ENCODE measurements at places on chromosomes 11 and 22.

GRCh38 chr11:119047205-119047604, 9.8 kb downstream of the HYOU1 start:
- DNase-seq: no peak

- peak; percentile 9 for DNase-seq
Observed at GRCh38 chr22:33835265-33835664, 85.0 kb downstream of the LARGE1 start.

- DNase-seq: no peak
Observed at GRCh38 chr22:21448627-21449416, 18.4 kb upstream of the TMEM191C start.

DNA sequence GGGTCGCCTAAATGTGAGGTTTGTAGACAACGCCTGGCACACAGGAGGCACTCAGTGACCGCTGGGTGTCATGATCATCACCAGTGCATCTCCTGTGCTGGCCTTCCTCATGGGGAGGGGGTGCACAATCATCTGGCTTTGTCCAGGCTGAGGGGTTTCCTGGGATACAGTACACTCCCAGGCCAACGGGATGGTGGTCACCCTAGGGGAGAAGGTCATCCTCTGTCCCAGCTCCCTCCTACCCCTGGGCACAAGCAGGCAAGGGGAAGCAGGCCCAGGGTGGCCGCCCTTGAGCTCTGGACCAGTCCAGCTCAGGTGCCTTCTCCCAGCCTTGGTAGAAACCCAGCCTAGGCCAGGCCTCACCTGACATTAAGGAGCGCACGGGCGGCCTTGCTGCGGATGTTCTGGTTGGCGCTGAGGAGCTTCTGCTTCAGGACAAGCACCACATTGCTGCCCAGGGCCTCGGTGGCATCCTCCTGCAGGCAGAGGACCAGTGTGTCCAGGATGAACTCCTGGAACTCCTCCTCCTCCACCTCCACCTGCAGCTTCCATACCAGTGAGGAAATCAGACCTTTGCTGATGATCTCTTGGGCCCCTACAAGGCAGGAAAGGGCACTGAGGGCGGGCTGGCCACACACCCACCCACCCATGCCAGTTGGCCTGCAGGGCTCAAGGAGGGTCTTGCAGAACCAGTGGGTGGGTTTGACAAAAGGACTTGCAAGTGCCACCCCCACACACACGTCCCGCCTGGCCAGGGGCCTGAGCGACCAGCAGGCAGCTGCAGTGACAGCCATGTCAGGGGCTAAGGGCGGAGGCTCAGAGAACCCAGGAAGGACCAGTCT, 6.6 kb upstream of the GNAZ start:
- no peak for DNase-seq

GRCh38 chr11:103961010-103961409, 75.4 kb upstream of the DDI1 start:
- DNase-seq: no peak

GRCh38 chr11:67611165-67611564, 4.4 kb downstream of the NDUFV1 start:
- DNase-seq: no peak

GRCh38 chr22:49737101-49737551, 90.5 kb downstream of the BRD1 start:
- no peak for DNase-seq

DNA sequence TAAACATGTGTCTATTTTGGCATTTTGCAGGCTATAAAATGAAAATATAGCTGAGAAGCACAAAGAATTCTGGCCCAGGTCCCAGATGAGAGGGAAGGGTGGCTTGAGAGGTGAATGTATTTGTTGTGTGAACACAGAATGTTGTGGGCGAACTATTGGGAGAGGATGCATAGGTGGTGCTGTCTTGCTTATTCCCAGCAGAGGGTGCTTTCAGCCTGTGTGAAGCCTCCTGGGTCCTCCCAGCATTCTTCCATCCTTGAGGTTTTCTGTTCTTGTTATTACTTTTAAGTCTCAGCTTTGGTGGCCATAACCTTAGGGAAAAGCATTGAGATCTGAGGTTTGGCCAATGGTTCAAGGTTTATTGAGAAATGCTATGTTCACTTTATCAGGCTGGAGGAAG, 108.7 kb upstream of the SNX19 start:
- DNase-seq: no peak

- no peak for DNase-seq
Observed at GRCh38 chr22:17446698-17447097, 77.4 kb downstream of the CECR2 start.

GRCh38 chr11:83284501-83285150, 1.5 kb downstream of the CCDC90B start:
- no peak for DNase-seq

GRCh38 chr11:83070731-83071566, 748 bp downstream of the RAB30 start:
- no peak for DNase-seq

- DNase-seq: no peak
Observed at GRCh38 chr11:11306855-11307254, 46.2 kb downstream of the CSNK2A3 start.

- DNase-seq: peak; percentile 8
Observed at GRCh38 chr11:58567889-58568512, 7.7 kb downstream of the LPXN start.

GRCh38 chr22:27488456-27489177, 312.9 kb downstream of the MN1 start:
- no peak for DNase-seq

GRCh38 chr11:111456086-111456858, 55.9 kb downstream of the BTG4 start:
- no peak for DNase-seq

DNA sequence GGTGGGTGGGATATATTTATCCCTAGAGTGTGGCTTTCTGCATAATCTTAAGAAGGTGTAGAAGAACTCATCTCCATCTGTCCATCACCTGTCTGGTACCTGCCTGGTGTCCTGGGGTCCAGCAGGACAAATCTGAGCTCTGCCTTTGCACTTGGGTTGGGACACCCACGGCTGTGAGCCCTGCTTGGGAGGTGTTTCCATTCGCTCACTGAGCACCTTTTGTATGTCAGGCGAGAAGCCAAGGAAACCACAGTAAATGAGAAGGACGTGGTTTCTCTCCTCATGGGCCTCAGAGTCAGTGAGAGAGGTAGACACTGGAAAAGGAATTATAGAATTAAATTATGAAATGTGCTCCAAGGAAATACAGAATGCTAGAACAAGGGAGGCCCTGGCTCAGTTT, 555.9 kb downstream of the MIAT start:
- DNase-seq: no peak

GRCh38 chr22:50312371-50312770, 4.9 kb upstream of the PLXNB2 start:
- DNase-seq: no peak

DNA sequence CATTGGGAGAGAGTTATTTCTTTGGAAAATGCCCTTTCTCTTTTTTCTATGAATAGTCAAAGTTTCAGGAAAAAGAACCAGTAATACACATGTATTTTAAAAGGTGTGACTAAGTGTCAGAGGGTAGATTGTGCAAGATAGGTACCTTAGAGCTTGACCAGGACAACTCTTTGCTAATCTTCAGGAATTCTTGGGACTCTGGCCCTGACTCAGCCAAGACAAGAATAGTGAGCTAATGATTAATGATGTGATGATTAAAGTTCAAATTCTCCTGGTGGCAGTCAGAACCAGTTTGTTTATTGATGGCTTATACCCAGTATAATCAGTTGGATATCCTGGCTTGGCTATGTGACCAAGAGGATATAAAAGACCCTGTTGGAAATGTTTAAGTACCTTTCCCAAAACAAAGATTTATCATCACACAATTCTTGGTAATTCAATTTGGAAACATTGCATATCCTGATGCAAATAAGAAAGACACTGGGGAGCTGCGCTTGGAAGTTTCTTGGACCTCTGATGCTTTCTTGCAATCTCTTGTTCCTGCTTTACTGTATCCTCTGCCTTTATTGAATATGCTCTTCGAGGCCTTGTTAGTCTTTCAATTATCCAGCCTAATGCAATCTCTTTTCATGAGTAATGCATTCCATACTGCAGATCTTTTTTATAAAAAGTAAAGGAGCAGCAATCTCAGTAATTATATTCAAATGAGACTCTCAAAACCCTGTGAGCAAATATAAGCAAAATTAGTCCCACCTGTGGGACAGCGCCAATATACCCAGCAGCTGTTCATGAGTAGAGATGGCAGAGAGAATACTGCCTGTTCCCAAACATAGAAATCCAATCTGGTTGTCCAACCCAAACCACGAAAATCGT, 48.0 kb upstream of the CEP126 start:
- no peak for DNase-seq

DNA sequence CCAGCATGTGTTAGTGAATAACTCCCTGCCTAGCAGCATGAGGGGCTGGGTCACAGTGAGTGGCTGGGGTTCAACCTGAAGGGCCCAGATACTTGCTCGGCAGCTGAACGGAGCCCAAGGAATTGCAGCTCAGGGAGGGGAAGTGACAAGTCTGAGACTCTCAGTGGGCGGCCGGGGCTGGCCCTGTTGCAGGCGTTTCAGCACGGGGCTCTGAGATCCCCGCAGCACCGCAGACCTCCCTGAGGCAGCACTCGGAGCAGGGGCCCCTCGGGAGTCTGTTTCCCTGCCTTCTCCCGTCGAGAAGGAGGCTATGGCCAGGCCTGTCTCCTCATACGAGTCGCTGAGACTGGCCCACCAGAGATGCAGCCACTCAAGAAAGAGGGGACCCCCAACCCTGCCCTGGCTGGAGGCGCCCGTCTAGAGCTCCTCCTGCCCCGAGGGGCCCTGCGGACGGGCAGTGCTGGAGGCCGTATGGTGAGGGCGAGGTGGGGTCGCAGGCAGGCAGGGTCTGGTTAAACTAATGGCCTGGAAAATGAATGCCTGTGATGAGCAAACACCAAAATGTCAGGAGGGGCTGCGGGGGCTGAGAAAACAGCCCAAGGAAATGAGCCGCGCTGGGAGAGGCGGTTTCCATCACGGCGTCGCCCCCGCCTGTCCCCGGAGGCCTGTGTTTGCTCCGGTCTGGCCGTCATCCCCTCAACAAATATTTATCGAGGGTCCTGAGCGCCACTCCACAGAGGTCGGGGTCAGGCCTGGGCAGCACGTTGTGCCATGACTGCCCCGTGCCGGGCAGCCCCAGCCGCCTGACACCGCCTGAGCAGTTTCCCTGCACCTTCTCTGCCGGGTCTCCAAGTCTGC, 9.3 kb downstream of the TSSC4 start:
- no peak for DNase-seq

DNA sequence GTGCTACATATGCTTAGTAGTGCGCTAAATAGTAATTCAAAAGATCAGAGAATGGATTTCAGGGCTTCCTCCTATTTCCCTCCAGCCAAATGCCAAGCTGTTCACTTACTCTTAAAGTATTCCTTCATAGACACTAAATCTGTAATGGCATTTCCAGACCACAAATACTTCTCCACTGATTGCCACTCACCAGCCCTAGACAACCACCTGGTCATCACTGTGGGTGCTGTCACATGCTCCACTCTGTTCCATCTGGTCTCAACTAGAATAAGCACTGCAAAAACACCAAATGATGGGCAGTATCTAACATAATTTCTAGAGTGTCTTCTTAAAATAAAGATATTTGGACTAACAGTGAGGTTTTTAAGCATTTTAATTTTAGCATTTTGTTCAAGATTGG, 341.3 kb downstream of the AASDHPPT start:
- no peak for DNase-seq

GRCh38 chr11:30447058-30447640, 124.2 kb downstream of the ARL14EP start:
- DNase-seq: no peak

GRCh38 chr11:116700586-116701220, 72.1 kb downstream of the BUD13 start:
- no peak for DNase-seq

DNA sequence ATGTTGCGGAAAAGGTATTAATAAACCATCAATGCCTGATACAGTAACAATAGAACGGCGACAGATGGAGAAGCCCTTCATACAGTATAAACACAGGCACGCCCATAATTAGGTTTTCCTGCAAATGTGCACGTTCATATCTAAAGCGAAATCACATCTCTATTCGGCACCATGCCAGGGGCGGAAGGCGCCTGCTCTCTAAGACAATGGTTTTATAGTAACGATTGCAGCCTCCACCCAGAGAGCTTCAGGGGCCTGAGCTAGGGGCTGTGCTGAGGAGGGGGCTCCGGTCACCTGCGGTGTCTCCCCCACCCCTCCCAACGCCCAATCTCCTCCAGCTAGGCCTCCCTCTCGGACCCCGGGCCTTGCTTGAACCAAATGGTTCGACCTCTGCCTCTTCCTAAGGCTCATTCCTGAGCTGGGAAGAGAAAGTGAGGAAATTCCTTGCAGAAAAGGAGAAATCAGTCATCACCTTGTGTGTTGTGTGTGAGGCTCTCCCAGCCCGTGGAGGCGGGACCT, 9.6 kb downstream of the KRTAP5-5 start:
- no peak for DNase-seq

DNA sequence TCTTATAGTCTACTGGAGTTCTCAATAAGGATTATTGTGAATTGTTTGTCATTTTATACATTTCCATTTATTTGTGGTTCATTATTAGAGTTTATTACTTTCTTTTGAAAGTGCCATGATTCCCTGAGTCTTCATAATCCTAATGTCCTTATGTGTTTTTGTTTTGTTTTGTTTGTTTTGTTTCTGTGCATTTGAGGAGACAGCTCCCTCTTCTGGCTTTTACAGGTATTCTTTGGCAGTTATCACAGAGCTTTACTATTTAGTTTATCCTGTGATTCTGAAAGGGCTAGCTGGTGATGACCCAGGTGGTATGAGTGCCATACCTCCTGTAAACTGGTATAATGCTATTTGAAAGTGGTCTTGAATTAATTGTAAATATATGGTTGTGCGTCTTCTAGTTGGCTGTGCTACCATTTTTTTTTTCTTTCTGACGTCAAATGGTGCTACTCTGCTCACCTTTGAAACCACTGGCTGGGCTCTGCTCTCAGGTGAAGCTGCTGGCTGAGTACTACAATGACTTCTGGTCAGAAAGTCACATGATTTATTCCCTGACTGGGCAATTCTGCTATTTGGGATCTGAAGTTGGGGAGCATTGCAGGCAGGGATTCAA, 751.2 kb downstream of the JRKL start:
- DNase-seq: no peak

GRCh38 chr11:69862331-69862771, 43.1 kb upstream of the FGF3 start:
- no peak for DNase-seq

- no peak for DNase-seq
Observed at GRCh38 chr11:32894149-32894827, 1.7 kb downstream of the QSER1 start.

- no peak for DNase-seq
Observed at GRCh38 chr11:118342503-118343161, at the start of gene CD3D. Gene CD3D (minus strand): TSS chr11:118342705. CDS start chr11:118342607, 98 bp downstream.

DNA sequence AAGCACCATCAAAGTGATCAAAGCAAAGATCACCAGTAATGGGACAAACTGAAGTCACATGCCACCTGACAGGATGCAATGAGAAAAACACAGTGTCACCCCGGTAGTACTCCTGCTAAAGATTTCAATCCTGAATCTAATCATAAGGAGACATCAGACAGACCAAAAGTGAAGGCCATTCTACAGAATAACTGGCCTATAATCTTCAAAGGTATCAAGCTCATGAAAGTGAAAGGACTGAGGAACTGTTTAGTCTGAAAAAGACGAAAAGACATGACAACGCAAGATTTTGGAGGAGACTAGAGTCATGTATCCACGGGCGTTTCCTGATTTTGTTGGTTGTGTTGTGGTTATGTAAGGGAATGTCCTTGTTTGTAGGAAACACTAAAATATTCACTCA, 42.4 kb upstream of the TSKU start:
- DNase-seq: no peak
